ENCODE measurements at places on chromosomes 3 and 15.

DNA sequence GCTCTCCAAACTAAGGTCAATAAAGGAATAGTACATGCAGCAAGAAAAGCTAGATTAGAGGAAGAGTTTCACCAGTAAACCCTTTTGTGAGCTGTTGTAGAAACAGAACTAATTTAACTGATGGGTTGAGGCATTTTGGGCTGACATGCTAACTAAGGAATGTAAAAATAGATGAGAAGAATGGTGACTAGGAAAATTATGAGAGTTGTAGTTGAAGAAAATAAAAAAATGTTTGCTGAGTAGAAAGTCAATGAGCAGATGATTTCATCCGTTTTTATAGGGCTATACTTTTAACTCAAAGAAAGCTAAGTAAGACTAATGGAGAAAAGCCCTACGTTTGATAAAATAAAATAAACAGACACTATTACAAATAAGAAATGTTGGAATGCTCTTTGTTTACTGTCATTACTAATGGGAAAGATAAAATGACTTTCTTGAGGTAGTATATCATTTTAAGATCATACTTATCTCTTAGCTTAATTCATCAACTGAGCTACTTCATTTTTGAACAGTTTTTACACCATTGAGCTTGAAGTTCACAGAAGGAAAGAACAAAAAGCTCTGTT, 209.4 kb upstream of the DPH6 start:
- no peak for DNase-seq

- DNase-seq: peak; percentile 45
Measured at GRCh38 chr15:40054855-40055575, 16.0 kb upstream of the SRP14 start.

DNA sequence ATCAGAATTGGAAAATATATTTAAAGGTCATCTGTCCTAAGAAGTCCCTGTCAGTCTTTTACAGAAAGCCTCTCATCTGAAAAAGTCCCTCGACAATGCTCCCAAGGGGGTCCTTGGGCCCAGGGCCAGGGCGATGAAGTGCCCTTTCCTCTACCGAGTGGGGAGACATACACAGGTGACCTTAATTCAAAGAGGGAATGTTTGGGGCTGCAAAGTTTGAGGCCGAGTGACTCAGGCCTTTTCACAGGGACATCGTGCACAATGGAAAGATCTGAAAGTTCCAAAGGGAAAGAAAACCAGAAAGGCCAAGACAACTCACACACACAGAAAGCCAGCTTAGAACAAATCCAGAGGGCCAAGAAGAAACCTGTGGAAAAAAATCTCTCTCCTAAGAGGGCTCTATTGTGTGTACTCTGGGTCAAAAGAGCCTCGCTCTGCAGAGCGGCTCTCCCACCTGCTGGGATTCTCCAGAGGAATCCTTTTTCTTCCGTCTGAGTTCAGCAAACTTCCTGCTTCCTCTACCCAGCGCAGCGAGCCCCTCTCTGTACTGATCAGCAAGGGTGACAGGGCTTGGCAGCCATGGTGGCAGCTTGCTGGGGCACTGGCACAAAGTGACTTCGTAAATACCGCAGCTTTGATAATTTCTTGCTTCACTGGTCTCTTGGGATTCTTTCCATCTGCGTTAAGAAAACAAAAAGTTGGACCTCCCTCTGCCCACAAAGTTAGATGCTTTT, 259.1 kb downstream of the OPA1 start:
- DNase-seq: no peak

- no peak for DNase-seq
Measured at GRCh38 chr3:196147116-196147515, 64.1 kb downstream of the ZDHHC19 start.

GRCh38 chr3:134017490-134017889, 12.2 kb downstream of the SLCO2A1 start:
- DNase-seq: no peak

- no peak for DNase-seq
Measured at GRCh38 chr3:125496701-125497100, 23.3 kb downstream of the SNX4 start.

- peak; percentile 68 for DNase-seq
Measured at GRCh38 chr15:89442671-89443307, 53.6 kb downstream of the RHCG start.

- DNase-seq: no peak
Measured at GRCh38 chr3:98691897-98692296, 71.2 kb upstream of the ST3GAL6 start.
